ENCODE measurements at places on chromosomes 1 and 21.
A peak's percentile ranks its signal among the peaks of the same experiment; 100 is the strongest.

- DNase-seq, result no peak
These were observed 1.6 kb downstream of the ADAM15 start for GRCh38 chr1:155052439-155053395.

GRCh38 chr1:97844552-97845089, 76.2 kb downstream of the DPYD start:
- no peak for DNase-seq

DNA sequence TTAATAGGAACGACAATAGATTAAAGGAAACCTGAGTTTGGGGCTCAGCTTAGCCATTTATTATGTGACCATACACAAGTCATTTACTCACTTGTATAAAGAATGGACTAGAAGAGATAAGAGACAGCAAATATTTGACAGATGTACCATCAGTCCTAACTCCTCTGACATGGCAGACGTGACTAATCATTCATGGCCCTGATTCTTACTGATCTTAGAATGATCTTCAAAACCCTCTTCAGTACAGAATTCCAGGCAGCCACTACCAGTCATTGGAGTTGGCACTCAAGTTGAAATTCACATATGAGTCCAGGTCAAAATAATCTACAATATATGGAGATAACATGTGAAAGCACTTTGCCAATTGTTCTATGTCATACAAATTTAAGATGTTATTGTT, 21.0 kb upstream of the POU2F1 start:
- DNase-seq, result no peak

GRCh38 chr1:89147678-89148658, 22.1 kb upstream of the GBP2 start:
- no peak for DNase-seq

- peak; percentile 16 for DNase-seq
These were observed 42.8 kb upstream of the DMBX1 start for GRCh38 chr1:46446646-46447498.

DNA sequence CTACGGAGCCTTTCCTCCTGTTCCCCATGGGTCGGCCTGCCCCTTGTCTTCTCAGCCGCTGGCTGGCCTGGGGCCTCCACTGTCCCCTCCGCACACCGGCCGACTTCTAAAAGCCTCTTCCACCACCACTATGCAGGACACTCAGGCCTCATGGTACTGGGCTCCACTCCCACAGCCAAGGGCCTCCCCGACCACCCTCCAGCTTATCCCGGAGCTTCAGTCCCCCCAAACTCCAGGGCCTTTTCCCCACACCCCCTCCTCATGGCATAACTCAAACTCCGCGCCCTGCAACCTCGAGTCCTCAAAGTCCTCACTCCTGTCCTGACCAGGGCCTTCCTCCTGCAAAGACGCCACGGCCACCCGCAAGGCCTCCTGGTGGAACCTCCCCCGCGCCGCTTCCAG, 2.0 kb downstream of the LRRC41 start:
- DNase-seq, result no peak

DNA sequence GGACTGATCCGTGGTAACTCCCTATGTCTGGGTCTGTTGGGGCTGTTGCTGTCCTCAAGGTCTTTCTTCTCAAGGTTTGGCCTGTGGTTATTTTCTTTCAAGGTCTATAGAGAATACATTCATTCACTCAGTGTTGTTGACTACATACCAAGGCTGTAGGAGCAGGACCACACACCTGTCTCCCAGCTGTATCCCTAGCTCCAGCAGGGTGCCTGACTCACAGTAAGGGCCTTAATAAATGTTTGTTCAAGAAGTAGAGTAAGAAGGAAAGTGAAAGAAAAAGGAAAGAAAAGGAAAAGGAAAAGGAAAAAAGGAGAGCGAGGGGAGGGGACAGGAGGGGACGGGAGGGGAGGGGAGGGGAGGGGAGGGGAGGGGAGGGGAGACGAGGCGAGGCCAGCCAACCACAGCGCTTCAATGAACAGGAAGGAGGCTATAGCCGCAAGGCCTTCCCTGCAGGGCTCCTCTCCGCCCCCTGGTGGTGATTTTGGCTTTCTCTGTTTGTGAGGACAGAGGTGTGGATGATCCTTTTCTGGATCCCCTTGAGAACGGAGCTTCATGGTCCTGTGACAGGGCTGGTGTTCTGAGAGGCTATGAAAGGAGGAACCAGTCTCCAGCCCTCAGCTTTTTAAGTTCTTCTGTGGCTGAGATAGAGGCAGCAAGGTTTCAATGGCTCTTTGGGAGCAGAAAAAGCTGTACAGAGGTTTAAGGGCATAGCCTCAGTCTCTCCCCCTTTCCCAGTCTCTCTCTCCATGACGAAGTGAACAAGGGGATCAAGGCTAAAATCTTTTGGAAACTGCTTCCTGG, 30.6 kb upstream of the LCE5A start:
- no peak for DNase-seq

- peak; percentile 33 for DNase-seq
These were observed 24.8 kb upstream of the ELOA start for GRCh38 chr1:23718482-23718881.

- no peak for DNase-seq
These were observed 150.9 kb downstream of the GRIK3 start for GRCh38 chr1:36883315-36883949.

GRCh38 chr1:217907504-217907903, 276.4 kb downstream of the SPATA17 start:
- no peak for DNase-seq

DNA sequence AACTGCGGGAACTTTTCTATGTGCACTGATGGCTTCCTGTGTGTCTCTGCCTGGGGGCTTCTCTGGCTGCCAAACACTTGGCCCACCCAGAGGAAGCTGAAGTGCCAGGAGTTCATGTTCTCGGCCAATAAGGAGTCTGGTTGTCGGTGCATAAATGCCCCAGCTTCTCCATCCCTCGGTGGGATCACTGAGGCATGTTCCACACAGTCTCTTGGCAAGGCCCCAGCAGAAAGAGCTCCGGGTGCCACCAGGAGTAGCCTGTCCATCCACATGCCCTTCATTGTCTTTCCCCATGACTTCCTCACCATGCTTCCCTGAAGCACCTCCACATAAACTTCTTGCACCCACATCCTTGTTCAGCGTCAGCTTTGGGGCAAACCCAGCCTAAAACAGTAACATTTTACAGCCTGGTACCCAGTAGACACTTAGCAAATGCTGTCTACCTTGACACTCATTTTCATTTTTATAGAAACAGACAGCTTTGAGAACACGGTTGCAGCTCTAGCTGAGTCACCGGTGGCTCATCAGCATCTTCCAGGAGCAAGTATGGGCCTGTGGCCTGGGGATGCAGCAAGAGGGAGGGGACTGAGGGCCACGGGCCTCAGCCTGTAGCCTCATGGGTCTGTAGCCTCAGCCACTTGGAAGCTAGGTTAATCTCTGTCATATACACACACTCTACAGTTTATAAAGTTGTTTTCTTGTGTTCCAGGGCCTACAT, 14.8 kb upstream of the CDCP2 start:
- DNase-seq, result no peak

DNA sequence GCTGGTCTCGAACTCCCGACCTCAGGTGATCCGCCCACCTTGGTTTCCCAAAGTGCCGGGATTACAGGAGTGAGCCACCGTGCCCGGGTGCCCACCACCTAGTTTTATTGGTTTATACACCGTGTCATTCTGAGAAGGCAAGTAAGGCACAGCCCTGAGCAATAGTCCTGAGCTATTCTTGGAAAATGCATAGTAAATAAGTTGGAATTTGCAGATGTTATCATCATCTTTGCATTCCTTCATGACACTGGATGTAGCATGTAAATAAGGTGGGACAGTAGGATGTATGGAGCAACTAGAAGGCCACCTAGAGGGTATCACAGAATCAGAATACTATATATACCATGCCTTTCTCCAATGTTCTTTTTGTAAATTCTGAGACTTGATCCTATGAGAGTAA, 11.0 kb downstream of the TOR1AIP2 start:
- no peak for DNase-seq

DNA sequence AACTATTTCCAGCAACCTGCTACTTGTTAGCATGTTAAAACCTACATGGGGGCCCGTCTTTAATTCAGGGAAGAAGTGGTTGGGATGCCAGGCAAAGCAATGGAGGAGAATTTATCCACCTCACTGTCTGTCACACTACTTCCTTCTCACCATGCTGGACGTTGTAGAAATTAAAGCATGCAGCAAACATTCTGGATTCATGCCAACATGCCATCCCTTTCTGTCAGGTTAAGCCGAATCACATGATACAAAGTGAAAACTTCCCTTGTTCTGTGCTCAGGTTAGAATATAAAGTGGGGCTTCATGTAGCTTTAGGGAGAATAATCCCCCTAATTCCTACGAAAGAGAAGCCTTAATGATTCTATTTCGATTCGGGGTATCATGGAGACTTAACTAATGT, 95.5 kb downstream of the ERG start:
- DNase-seq, result no peak

- peak; percentile 41 for DNase-seq
These were observed 32.1 kb upstream of the APOBEC4 start for GRCh38 chr1:183685112-183685713.

GRCh38 chr1:231068762-231069161, 28.7 kb upstream of the FAM89A start:
- DNase-seq, result no peak

DNA sequence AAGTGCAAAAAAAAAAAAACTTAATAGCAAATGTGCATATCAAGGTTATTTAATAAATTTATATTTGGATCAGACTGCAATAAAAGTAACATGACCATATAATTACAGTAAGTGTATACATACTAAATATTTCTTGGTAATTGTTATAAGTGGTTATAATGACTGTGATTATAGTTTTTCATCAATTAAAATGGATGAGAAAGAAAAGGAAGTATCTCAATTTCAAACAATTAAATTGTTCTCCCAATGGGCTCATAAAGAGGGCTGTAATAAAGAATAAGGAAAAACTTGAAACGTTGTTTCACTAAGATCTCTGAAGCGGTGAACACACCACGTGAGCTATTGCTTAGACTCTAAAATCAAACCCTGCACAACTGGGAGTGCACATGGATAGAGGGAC, 104.1 kb downstream of the CDC42BPA start:
- no peak for DNase-seq

- DNase-seq, result no peak
These were observed 43.2 kb upstream of the VAMP3 start for GRCh38 chr1:7727809-7728471.

- DNase-seq, result no peak
These were observed 128.9 kb upstream of the ADAR start for GRCh38 chr1:154736841-154737240.
